Fibroblast of upper back skin (primary cell): ENCODE measurements at places on chromosomes 13 and 19.
A peak's percentile ranks its signal among the peaks of the same experiment; 100 is the strongest.

- peak; percentile 37 for DNase-seq
Measured at GRCh38 chr13:50747737-50748350, 95.6 kb downstream of the DLEU7 start.

- no peak for DNase-seq
Measured at GRCh38 chr13:32588736-32589135, 2.5 kb downstream of the PDS5B start.

DNA sequence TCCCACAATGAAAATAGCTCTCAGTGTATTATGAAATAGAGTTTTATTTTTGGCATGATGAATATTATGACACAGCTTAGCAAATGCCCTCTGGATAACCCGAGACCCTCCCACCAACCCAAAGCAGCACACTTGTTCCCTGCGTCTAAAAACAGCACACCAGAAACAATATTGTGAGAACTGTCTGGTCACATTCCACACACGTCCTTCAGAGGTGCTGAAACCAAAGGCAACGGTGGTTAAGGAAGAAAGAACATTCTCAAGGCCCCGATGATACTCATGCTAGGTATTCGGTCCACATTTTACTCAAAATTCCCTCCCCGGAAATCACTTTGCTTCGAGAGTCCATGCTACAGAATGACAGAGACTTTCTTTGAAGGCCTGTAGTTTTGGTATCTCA, 156.7 kb downstream of the SLC7A1 start:
- DNase-seq: peak; percentile 41

GRCh38 chr13:67120872-67121531, 109.1 kb downstream of the PCDH9 start:
- peak; percentile 53 for DNase-seq

DNA sequence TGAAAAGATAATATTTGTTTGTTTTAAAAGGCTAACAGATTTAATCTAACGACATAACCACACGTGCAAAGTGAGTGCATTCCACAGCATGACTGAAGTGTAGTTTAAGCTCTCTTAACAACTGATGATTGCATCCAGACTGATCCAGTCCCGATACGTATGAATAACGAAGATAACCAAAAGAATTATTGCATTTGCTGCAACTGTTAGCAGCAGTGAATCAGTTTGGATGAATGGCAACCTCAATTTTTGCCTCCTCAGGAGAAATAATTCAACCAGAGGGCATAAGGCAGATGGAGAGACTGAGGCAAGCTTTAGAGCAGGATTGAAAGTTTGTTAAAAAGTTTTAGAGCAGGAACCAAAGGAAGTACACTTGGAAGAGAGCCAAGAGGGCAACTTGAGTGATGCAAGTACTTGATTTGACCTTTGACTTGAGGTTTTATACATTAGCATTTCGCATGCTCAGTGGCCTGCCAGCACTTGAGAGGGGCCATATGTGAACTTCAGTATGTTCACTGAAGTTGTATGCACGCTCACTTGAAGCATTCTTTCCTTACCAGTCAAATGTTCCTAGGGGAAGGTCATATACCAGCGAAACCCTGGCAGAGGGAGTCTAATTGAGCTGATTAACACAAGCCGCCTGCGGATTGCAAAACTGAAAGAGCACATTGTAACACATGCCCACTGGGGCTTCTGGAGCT, 835.0 kb upstream of the PCDH20 start:
- DNase-seq: no peak

- peak; percentile 74 for DNase-seq
Measured at GRCh38 chr19:42965176-42965575, 28.2 kb upstream of the PSG7 start.

DNA sequence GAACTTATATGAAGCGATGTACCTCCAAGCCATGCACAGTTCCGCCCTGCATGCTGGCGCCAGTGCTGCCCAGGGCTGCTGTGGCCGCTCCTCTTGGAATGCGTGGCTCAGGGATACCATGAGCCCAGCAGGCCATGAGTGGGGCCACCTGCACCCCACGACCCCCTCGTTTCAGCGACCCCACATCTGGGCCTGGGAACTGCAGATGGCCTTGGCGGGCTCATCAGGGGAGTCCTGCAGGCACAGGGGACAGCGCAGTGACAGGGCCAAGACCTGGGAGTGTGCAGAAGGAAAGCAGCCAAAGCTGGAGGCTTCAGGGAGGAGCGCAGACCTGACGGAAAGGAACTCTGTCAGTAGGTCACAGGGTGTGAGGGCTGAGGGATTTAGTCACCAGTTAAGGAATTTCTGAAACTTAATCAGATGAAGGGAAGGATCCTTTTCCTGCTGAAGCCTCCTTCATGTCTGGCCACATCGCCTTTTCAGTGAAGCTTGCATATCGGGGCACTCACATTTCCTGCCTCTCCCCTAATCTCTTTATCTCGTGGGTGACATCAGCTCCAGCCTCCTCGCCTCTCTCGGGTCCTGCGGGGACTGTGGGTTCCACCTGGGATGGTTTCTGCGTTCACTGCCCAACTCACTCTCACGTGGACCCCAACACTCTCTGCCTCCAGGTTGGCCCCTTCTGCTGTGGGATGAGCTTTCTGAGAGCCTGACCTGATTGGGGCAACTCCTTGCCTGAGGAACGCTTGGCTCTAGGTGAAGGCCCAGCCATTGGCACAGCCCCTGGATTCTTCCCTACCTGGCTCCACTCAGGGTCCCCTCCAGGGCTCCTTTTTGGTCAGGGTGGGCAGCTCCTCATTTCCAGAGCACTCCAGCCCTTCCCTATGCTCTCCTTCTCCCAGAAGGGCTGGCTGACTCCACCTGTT, 123.5 kb downstream of the CRYL1 start:
- DNase-seq: peak; percentile 53

DNA sequence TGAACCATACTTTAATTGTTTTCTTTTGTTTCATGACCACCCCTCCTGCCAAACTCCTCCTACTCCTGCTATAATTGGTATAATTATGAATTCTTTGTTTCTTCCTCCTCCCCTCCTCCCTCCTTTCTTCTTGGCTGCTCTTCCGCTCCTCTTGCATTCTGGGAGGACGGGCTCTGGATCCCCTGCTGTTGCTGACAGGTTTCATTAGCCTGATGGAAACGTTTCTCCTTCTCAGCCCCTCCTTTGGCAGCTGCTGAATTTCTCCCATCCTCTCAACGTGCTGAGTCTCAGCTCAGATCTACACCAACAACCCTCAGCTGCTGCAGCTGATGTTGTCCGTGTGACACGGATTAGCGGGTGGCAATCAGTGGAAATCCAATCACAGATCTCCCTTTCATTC, 97.1 kb upstream of the UBAC2 start:
- peak; percentile 70 for DNase-seq

- no peak for DNase-seq
Measured at GRCh38 chr19:54600212-54600611, 6.8 kb downstream of the LILRA1 start.

DNA sequence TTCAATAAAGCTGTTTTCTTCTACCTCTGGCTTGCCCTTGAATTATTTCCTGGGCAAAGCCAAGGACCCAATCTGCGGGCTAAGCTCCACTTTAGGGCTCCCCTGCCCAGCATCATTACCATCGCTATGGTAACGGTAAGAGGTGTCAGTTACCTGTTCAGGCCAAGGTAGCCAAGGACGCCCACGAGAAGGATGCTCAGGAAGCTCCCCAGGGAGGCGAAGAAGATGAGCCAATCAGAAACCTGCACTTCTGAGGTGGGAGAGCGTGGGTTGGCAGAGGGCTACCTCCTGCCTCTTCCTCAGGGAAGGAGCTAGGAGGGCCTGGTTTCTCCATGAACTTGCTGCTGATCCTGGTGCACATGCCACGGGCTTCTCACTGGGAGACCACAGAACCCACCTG, 24.7 kb downstream of the IL12RB1 start:
- DNase-seq: no peak

- no peak for DNase-seq
Measured at GRCh38 chr19:43798546-43799409, 3.5 kb downstream of the LYPD5 start.

GRCh38 chr19:48975947-48976847, 11.1 kb downstream of the FTL start:
- DNase-seq: no peak

DNA sequence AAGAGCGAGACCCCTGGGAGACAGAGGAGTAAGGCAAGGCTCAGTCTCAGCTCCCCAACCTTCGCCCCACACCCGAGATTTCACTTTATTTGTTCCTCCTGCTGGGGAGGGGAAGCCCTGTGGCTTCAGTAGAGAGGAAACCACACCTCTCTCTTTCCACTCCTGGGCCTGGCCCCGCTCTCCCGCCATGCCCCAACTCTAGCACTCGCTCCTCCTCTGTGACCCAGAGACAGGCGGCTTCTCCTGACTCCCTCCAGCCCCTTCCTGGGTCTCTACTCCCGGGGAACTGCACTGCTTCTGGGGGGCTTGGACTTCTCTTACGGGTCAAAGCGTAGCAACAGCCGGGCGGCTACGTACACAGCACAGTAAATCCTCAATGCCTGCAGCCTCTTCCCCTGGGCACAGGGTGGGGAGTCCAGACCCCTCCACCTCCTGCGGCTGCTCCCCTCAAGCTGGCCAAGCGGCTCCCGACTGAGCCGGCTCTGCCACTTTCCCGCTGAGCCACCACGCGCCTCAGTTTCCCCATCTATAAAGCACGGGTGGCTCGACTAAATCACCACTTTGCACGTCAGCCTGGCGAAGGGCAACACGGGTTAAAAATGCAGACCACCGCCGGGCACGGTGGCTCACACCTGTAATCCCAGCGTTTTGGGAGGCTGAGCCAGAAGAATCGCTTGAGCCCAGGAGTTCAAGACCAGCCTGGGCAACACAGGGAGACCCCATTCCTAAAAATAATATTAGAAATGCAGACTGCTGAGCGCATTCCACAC, 1.4 kb downstream of the RNF126 start:
- DNase-seq: no peak
